ENCODE measurements at places on chromosomes 7 and 10.

GRCh38 chr10:124164264-124164663 is 70.9 kb upstream of the CHST15 start:
- no peak for DNase-seq

DNA sequence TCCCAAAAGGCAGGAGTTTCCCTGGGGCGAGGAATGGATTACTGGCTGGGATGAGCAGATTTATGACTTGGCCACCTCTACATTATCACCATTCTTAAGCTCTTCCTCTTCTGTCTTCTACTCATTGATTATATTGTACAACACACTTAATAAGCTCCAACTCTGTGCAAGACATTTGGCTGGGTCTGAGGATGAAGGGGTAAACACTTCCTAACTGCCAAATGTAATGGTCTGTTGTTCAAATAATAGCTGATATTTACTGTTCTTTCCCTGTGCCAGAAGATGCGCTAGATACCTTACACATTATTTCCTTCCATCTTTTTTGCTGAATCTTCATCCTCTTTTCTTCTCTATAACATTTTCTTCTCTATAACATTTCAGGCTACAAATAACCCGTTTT is 11.6 kb downstream of the OR6V1 start:
- DNase-seq = no peak

GRCh38 chr10:11958956-11959355 is 83.7 kb downstream of the UPF2 start:
- DNase-seq = no peak

DNA sequence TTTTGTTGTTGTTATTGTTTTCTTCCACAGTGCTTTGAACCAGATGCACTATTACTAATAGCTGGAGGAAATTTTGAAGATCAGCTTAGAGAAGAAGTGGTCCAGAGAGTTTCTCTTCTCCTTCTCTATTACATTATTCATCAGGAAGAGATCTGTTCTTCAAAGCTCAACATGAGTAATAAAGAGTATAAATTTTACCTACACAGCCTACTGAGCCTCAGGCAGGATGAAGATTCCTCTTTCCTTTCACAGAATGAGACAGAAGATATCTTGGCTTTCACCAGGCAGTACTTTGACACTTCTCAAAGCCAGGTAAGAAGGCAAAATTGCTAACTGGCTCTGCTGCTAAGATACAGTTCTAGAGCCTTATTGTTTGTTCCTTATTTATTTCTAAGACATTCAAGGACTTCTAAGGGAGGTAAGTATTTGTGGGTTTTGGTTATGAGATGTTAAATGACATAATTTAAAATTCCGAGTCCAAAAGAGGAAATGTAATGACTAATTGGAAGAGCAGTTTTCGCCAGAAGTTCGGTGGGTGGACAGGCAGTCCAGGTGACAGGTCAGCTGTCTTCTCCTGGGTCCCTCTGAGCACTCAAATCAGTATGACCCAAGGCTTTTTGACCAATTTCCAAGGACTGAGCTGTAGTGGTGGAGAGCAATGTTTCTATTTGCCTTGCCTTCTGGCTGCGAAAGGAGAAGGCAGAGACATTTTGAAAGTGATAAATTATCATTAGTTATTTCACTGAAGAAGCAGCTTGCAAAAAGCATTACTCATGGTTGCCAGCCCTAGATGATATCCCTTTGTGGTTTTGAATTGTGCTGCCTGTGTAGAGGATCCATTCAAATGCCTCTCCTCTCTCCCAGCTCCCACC is 10.1 kb downstream of the SLC39A12 start:
- DNase-seq = no peak

GRCh38 chr10:62527019-62527827 is 153.1 kb downstream of the ZNF365 start:
- DNase-seq = no peak

GRCh38 chr7:16028103-16028502 is 341.6 kb upstream of the MEOX2 start:
- no peak for DNase-seq

DNA sequence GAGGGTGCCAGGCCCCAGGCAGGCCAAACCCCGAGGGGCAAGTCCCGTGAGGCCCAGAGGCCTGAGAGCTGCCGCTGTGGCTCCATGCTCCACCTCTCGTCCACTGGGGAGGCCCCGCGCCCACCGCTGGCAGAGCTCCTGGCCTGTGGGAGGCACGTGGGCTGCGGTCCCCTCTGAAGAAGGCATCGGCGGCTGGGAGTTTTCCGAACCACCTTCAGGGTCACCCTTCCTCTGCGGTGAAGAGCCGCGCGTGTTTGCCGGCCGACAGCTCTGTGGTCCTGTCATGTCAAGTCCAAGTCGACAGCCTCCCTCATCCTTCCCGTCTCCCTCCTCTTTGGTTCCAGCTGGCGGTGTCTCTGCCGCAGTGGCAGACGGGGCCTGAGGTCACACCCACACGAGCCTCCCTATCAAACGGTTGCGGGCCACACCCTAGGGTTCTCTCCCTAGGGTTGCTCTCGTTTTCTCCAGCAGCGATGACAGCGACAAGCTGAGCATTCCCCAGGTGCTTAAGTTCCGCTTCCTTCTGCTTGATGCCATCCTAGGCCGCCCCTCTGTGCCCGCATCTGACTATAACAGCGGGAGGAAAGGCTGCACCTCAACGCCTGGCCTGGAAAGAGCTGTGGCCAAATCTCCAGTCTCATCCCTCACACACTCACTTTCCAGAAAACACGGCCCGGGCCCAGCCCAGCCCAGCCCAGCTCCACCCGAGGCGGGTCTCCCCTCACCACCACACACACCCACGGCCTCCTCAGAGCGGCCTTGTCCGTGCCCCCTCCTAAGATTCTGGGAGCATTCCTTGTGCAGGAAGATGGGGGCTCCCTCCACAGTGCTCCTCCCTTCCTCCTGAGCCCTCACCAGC is 185.0 kb downstream of the ELFN1 start:
- DNase-seq = no peak

GRCh38 chr7:157570531-157571200 is 233.9 kb downstream of the DNAJB6 start:
- no peak for DNase-seq

DNA sequence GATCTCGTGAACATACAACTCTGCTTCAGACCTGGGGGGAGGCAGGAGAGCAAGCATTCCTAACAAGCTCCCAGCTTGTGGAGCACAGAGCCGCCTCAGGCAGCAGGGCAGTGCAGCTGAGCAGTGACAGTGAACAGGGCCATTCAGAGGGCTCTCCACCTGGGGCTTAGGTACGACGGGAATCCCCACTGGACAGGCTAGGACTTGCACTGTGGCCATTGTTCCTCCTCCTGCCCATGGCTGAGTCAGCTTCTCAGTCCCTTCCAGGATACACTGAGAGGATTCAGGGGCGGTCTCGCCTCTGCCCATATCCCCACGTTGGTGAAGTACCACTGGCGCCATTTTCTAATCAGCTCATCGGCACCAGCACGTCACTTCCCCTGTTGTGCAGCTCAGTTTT is 71.1 kb downstream of the FIGNL1 start:
- no peak for DNase-seq

- no peak for DNase-seq
Measured at GRCh38 chr7:97145068-97145467, 27.6 kb downstream of the SDHAF3 start.

DNA sequence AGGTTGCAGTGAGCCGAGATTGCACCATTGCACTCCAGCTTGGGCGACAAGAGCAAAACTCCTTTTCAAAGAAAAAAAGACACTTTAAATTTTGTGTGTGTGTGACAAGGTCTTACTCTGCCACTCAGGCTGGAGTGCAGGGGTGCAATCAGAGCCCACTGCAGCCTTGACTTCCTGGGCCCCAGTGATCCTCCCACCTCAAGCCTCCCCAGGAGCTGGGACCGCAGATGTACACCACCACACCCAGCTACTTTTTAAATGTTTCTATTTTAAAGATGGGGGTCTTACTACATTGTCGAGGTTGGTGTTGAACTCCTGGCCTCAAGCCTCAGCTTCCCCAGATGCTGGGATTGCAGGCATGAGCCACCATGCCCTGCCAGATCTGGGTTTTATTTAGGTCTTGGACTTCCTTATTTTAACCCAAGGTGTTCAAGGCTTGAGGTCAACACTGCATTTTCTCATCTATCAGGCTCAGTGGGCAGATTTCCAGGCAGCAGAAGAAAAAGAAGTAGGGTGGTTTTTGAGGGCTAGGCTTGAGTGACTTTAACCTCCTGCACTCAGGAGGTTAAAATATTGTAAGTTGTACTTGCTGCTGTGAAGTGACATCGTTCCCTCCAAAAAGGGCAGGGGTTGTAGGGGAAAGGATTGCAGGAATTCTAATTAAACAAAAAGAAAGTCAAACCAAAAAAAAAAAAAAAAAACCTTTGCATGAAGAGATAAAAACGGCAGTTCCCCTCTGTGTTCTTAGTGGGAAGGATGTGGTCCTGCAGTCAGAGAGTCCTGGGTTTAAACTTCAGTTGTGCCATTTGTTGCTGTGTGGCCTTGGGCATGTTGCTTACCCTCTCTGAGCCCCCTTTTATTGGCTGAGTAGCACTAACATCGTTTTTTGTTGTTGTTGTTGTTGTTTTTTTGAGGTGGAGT is 71.5 kb downstream of the CARD11 start:
- DNase-seq = no peak

DNA sequence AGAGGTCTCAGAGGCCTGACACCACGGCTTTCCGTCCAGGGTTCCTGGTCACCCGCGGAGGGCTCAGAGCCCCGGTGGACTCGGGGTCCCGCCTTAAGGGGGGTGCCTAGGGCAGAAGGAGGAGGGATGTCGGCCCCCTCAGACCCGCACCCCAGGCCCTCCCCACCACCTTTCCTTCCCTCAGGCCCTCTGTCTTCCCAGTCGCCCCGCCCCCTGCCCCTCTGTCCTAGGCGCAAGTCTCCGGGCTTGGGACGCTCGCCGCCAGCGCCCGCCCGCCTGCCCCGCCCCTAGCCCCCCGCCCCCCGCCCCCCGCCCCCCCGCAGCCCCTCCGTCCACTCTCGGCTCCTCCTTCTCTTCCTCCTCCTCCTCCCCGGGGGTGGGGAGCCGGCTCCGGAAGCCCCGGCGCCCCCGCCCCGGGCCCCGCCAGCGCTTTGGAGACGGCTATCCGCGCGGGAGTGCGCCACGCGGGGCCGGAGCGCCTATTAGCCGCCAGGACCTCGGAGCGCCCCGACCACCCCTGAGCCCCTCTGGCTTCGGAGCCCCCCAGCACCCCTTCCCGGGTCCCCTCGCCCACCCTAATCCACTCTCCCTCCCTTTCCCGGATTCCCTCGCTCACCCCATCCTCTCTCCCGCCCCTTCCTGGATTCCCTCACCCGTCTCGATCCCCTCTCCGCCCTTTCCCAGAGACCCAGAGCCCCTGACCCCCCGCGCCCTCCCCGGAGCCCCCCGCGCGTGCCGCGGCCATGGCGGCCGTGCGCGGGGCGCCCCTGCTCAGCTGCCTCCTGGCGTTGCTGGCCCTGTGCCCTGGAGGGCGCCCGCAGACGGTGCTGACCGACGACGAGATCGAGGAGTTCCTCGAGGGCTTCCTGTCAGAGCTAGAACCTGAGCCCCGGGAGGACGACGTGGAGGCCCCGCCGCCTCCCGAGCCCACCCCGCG is at the start of gene AEBP1:
Gene AEBP1, plus strand, starts transcription at position 423 of the 937 bp plus-strand sequence. Its CDS starts 321 bp downstream, at position 744.
- no peak for DNase-seq

DNA sequence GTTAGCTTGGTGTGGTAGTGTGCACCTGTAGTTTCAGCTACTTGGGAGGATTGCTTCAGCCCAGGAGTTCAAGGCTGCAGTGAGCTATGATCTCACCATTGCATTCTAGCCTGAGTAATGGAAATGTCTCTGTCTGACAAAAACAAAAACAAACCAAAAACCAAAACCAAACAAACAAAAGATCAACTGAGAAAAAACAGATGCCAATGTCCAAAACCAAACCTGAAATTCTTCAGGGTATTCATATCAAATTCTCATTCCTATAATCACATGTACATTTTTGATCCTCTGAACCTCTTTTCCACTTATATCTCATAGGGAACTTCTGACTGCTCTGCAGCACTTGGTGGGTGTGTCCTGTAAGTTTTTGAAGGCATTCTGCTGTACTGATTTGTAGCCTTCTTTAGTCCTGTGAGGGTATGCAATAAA is 87.0 kb downstream of the CDK6 start:
- DNase-seq = no peak

GRCh38 chr7:140121326-140121725 is 55.5 kb downstream of the KDM7A start:
- no peak for DNase-seq

GRCh38 chr10:124266468-124267230 is 152.1 kb downstream of the OAT start:
- no peak for DNase-seq

DNA sequence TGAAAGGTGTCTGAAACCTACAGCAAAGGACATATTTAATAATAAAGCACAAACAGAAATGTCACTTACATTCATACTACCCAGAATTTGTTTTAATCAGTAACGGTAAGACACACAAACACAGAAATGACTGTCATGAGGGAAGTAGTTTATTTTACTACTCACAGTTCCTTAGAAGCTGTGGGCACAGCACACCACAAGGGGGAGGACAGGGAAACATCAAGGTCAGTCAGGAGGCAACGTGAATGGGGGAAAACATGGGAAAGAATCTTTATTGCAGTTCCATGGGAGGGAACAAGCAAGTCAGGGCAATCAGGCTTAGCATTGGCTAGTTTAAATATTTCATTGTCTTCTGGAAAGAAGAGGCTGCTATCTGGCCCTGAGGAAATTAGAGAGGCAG is 123.8 kb upstream of the PDSS1 start:
- DNase-seq = no peak

DNA sequence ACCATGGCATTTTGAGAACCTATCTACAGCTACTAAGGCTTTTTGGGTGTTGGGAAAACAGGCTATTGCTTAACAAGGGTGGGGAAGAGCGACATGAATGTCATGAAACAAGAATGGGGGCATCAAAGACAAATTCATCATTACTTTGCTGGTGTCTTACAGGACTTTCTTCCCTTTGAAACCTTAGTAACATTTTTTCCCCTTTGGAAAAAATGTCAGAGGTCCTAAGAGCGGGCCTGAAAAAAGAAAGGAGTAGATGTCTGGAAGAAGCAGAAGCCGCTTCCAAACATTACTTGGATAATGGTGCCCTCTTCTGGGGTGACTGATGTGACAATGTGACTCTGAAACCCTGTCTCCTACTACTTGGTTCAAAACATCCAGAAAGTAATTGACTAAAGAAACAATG is 3.8 kb upstream of the DDX50 start:
- no peak for DNase-seq

- DNase-seq = no peak
Measured at GRCh38 chr7:1666823-1667565, 3.1 kb upstream of the ELFN1 start.

GRCh38 chr10:101273741-101274140 is 44.5 kb upstream of the LBX1 start:
- no peak for DNase-seq

GRCh38 chr10:44016589-44017482 is 368.1 kb downstream of the CXCL12 start:
- DNase-seq = no peak

GRCh38 chr7:34445653-34446052 is 212.4 kb upstream of the NPSR1 start:
- DNase-seq = no peak

GRCh38 chr7:721619-722248 is 4.8 kb upstream of the DNAAF5 start:
- no peak for DNase-seq
